ENCODE measurements at places on chromosomes 1 and 21.

DNA sequence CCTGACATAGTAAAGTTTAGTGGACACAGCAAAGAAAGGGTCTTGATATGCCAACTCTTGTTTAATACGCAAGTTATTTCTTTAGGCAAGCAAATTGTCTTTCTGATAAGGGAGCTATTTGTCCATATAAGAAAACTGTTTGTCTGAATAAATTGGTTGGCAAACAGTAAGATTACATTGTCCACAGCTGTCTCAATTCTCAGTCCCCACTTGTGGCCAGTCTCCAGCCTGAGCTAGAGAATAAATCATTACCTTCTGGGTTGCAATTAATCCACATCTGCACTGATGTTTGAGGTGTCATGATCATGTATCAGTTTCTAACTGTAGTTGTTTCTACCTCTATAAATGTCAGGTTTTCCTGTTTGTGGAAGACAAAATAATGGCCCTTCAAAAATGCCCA lies 60.0 kb upstream of the TNR start:
- DNase-seq, result no peak

- no peak for DNase-seq
Observed at GRCh38 chr1:162367073-162367472, 9.6 kb downstream of the SPATA46 start.

DNA sequence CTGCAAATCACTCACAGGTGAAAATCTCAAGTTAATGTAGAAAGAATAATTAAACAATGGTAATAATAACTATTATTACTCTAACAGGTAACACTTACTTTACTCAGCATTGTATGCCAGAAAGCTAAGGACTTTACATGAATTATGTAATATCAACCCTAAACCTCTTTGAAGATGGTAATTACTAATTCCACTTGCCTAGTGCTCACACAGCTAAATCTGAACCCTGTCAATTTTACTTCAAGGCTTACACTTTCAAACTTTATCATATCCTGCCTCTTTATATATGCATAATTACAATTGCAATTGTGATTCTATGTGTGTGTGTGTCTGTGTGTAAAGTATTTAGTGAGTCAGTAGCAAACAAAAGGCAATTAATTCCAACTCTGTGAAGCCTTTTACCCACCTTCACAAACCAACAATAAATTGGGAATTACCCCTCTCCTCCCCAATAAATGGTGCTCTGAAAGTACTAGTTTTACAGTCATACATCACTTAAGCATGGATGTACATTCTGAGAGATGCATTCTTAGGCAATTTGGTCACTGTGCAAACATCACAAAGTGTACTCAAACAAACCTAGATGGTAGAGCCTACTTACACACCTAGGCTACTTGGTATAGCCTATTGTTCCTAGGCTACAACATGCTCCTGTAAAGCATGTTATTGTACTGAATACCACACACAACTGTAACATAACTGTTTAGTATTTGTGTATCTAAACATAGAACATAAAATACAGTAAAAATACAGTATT lies 5.9 kb downstream of the ZNF644 start:
- peak; percentile 62 for DNase-seq

GRCh38 chr1:57966340-57966739 lies 542.5 kb upstream of the DAB1 start:
- DNase-seq, result no peak

DNA sequence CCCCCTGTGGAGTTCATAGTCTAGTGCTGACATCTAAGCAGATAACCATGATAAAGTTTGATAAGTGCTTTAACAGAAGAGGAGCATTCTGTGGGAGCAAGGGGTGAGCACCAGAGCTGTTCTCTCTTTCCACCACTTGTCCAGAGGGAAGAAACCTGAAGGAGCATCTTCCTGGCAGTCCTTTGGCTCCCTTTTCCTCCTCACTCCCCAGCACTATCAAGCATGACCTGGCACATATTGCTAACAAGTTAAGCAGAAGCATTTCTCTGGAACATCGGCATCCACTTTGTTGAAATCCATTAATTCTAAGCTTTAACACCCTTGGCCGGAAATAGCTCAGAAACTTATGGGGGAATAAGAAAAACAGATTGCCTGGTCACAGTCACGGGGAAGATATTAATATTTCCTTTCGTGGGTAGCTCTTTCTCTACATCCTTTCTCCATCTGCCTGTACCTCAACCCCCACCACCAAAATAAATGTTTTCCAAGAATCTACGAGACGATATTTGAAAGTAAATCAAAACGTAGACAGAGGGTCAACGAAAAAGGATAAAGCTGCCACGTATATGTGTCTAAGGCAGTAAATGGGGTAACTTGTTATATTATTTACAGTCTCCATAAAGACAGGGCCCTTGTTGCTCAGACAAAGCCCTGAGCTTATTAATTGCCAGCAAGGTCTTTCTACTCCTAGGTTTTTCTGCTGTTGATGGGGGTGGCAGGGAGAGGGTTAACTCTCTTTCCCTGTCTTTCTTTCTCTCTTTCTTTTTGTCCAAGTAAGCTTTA lies 351.4 kb downstream of the NUF2 start:
- no peak for DNase-seq

- no peak for DNase-seq
Observed at GRCh38 chr1:234532503-234532922, 53.5 kb upstream of the TARBP1 start.

GRCh38 chr1:171653796-171654195 lies 1.3 kb upstream of the MYOC start:
- no peak for DNase-seq

DNA sequence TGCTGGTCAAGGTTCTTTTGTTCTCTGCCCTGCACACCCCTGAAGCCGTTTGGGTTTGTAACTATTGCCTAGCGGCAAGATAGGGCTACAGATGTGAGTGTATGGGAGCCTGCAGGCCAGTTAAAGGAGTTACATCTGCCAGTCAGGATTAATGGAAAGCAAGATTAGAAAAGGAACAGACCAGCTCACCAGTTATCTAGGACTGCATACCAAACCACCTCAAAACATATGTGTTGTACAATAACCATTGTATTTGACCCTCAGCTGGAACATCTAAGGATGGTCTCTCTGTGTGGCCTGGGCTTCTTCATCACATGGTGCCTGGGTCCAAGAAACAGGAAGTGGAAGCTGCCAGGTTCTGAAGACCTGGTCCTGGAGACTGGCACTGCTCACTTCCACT lies 52.5 kb upstream of the FBXO28 start:
- DNase-seq, result no peak

- peak; percentile 53 for DNase-seq
Observed at GRCh38 chr1:163410073-163410999, 88.6 kb downstream of the NUF2 start.

- no peak for DNase-seq
Observed at GRCh38 chr1:177701654-177702353, 268.1 kb downstream of the SEC16B start.

DNA sequence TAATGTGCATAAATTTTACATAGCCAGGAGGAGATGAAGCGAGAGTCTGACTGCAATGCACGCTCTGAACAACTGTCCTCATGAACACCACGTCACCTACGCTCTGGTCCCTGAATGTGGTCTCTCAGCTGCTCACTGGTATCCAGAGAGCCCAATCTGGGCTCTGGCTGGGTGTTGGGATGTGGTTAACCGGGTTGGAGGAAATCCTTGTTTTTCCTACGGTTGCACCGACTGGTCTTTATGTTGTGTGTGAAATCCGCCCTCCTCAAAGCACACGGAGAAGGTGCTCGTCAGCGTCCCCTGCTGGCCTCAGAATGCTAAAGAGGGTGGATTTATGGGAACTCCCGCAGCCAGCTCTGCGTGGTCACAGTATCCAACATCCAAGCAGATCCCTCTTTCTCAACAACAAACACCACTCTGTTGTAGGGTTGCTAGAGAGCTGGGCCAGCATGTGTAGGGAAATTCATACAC lies 51.8 kb upstream of the FAM89A start:
- peak; percentile 31 for DNase-seq

DNA sequence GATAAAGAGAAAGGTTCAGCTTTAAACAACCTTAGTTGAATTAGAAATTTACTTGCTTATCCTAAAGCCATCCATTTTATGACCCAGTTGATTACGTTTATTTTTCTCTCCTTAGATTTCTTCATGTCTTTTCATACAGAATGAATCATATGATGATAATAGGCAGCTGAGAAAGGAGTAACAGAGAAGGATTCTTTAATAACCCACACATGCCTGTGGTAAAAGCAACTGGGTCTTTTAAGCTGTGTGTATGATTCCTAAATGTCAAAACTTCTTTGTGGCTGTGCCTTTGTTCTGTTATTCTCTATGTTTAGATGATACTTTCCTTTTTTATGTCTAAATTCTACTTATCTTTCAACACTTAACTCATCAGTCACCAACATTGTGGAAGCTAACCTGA lies 626.5 kb downstream of the NCAM2 start:
- DNase-seq, result no peak

- DNase-seq, result no peak
Observed at GRCh38 chr1:114342376-114342775, 168.6 kb downstream of the TRIM33 start.

GRCh38 chr1:1874901-1875300 lies 16.0 kb downstream of the GNB1 start:
- DNase-seq, result no peak

- DNase-seq, result no peak
Observed at GRCh38 chr1:67085326-67085725, 31.4 kb upstream of the SLC35D1 start.

DNA sequence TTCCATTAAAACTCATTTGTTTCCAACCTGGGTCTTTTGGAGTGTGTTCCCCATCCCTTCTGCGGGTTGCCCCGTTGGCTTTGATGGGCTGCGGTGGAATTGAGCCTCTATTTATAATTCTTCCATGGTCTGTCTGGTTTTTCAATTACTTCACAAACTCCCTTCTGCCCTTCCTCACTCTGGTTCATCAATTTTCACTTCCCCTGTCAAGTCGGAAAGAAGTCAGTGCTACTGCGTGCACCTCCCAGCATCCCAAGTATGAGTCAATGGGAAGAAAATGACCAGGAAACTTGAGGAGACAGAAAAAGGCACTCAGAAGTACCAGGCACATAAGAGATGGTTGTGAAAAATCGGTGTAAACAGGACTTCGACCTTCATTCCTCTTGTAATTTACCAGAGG lies 126.2 kb downstream of the KAZN start:
- DNase-seq, result no peak

GRCh38 chr21:41886328-41886727 lies 7.2 kb upstream of the PRDM15 start:
- no peak for DNase-seq

- no peak for DNase-seq
Observed at GRCh38 chr1:234941321-234942011, 187.2 kb downstream of the TOMM20 start.
